ENCODE measurements at places on chromosomes 6 and 20. TPM values are rescaled to one million over a fixed set of nuclear protein-coding genes. Genes with fewer than 3 reads are reported as not detected.

- no peak for DNase-seq
Observed at GRCh38 chr6:28008053-28008452, 51.0 kb downstream of the OR2B6 start.

GRCh38 chr6:150024646-150025155 lies 631 bp downstream of the RAET1L start:
- no peak for DNase-seq

DNA sequence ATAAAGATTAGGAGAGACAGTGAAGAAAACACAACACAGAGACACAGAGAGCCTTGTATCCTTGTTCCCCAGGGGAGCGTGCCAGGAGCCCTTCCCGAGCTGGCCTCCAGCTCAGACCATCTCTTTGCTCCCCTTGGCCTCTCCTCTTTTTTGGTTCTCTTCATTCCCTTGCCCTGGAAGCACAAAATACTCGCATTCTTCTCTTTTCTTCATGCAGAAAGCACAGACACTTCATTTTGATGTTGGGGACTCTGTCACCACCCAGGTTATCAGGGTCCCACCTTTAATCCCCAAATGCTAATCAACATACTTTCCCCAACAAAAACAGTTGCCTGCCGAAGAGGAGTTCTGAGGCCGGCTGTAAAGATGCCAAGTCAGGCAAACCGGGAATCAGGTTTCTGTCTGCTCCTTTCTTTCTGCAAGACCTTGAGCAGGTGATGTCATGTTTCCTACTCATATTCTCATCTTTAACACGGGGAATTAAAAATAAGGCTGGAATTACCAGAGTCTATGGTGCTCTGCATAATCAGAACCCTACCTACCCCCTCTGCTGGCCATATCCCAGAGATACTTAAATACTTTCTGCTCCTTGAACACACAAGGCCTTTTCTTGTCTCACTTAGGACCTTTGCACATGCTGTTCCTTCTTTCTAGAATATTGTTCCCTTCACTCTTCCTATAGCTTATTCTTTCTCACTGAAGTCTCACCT lies 21.7 kb downstream of the TGM6 start:
- DNase-seq: peak; percentile 0

DNA sequence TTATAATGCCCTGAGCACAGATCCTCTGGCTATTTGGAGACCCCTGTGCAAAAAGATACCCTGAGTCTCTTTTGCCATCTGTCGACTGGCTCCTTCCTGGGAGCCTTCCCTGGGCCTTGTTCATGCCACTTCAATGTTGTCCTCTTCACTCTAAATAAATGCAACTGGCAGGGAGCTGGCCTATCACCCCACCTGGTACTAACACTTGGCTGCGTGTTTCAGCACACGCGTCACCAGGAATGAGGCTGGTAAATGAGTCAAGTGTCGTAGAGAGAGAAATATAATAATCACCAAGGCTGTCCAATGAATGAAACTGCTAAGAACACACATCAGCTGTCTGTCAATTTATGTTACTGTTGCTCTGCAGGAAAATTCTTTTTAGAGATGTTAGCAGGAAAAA lies 374.6 kb upstream of the JARID2 start:
- no peak for DNase-seq

- no peak for DNase-seq
Observed at GRCh38 chr6:89010825-89011224, 47.4 kb upstream of the RNGTT start.

DNA sequence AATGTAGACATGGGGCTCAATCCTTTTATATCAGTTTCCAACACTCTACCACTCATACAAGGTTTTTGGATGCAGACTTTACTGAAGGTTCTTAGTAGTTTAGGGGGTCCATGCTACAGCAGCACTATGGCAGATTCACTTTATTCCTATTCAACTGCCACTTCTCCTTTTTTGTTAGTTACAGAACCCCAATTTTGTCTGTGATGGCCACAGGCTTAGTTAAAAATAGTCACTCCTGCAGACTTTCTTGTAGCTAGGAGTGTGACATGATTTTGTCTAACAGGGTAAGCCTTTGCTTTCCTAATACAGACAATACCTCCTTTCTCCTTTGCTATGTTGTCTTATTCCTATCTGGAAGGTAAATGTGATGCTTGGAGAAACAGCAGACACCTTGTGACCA lies 90.0 kb upstream of the SLC24A3 start:
- no peak for DNase-seq

GRCh38 chr6:45902984-45903383 lies 112.7 kb downstream of the CLIC5 start:
- DNase-seq: no peak

PBX2 gene
- polyA plus RNA-seq: 59.5 TPM

Data from BJ (cell line).